SHP77 treated with DMSO at 0.1 percent for 48 hours (cell line): ENCODE measurements at places on chromosomes 12 and 14.

DNA sequence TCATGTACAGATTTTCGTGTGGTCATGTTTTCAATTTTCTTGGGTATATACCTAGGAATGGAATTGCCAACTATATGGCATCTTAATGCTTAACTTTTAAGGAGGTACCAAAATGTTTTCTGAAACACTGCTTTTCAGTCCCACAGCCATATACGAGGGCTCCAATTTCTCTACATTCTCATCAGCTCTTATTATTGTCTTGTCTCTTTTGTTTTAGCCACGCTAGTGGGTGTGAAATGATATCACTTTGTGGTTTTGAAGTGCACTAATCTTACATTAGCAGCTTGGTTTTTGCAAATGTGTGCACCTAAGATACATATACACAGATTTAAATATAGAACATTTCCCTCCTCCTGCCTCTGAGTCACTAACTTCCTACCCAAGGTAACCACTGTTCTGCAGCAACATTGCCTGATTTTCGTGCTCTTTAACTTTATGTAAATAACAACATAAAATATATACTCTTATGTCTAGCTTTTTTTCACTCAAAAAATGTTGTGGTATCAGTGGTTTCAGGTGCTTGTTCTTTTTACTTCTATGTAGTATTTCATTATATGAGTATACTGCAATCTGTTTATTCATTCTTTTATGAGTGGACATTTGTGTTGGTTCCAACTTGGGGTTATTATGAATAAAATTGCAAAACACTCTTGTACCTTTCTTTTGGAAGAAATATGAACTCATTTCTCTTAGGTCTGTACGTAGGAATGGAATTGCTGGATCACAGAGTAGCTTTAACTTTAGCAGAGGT lies 73.1 kb downstream of the ZFP36L1 start:
- no peak for DNase-seq

GRCh38 chr14:59349258-59349701 lies 115.9 kb downstream of the GPR135 start:
- DNase-seq: no peak

DNA sequence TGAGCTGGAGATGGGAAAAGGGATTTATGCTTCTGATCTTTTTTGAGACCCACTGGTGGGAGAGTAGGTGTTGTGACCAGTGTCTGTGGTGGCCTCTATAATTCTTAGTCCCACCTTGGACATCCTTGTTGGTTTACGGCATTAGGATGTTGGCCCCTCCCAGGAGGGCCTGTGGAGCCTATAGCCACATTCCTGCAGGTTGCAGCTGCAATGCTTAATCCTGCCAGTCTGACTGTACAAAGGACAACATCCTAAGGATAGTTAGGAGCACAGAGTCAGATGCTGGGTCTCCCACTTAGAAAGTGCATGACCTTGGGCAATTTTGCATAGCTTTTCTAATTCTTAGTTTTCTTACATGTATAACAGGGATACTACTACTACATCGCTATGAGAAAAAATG lies 150.9 kb upstream of the SLC38A2 start:
- no peak for DNase-seq

DNA sequence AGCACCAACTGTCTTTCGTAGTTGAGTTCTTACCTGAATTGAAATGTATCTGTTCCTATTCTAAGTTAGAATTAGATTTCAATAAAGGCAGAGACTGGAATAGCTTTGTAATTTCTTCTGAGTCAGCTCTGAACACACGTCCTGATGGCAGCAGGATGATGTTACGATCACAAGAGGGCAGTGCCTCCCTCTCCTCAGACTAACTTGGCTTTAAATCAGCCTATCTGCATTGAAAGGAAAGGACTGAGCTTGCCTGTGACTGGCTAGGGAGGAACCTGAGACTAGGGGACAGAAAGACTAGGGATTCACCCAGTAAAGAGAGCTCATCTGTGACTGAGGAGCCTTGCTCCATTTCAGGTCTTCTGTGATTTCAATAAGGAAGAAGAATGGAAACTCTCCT lies 323.7 kb upstream of the OR4E1 start:
- no peak for DNase-seq

DNA sequence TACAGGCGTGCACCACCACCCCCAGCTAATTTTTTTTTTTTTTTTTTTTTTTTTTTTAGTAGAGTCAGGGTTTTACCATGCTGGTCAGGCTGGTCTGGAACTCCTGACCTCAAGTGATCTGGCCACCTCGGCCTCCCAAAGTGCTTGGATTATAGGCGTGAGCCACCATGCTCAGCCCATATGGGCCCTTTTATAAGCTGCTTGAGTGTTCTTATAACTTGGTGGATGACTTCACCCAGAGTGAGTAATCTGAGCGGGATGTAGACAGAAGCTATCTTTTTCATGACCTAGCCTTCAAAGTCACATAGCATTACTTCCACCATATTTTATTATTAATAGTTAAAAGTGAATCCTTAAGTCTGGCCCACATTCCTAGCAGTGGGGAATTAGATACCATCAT lies 16.4 kb downstream of the BBOF1 start:
- no peak for DNase-seq

DNA sequence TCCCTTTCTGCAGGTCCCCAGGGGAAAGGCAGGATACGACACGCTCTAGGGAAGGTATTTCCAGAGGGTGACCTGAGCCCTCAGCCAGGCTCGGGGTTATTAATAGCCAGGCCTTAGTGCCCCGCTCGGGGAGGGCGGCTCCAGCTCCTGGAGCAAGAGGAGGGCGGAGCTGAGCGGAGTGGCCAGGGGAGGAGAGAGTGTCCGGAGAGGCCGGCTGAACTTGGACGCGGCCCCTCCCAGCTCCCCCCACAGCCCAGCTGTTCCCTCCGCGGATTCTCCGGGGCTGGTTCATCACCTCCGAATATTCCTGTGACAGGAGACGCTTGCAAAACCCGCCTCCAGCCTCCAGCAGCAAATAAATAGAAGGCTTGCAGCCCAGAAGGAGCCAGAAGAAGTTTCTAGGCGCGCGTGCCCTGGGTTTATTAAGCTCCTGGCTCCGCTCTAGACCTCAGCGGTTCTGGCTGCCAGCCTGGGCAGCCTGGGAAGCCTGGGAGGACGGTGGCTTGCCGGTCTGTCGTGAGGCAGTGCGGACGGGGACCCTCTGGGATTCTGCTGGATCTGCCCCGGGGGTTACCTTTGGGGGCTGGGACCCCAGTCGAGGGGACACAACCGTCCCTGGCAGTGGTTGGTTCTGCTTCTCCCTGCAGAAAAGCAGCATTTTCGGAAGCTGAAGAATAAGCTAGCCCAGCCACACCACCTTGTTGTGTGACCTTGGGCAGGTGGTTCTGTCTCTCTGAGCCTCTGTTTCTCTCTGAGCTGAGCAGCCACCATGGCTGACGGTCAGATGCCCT lies at the start of gene HSPB8:
HSPB8 (plus strand) TSS at position 388 of the 791 bp plus-strand sequence; CDS start at position 770, 382 bp downstream.
- peak; percentile 62 for DNase-seq

GRCh38 chr12:107760207-107760808 lies 629 bp downstream of the PRDM4 start:
- no peak for DNase-seq

- DNase-seq: no peak
Observed at GRCh38 chr12:53484686-53485575, 14.3 kb downstream of the MAP3K12 start.

DNA sequence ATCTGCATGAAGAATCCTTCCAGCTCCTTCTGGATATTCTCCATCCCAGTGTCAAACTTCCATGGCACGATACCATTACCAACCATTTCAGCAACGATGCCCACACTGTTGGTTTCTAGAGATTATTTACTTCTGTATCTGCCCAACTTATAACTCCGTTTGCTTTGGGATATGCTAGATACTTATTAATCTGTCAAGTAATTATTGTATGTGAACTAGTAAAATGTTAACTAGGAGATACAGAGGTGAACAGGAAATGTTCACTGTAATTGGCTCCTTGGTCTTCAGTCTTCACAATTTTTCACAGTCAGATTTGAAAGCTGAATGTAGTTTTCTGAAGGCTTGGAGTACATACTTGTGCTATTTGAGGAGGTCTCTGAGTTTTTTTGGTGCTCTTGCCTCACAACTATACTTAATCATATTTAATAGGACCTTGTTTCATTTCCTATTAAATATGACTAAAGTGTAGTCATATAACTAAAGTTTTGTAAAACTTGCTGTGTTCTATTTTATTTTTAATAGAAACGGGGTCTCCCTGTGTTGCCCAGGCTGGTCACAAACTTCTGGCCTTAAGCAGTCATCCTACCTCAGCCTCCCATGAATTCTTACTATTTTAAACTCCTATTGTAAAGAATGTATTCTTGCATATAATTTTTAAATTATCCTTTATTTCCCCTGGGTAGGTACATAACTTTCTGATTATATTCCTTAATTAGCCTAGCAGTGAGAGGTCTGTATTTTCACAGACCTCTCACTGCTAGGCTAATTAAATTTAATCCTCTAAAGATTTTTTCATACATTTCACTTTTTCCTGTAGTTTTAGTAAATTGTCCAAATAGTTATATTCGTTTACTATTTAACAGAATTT lies 79.7 kb downstream of the FGD4 start:
- no peak for DNase-seq

GRCh38 chr12:52089491-52089890 lies 10.0 kb downstream of the SMIM41 start:
- DNase-seq: no peak

- no peak for DNase-seq
Observed at GRCh38 chr14:90755661-90756304, 60.4 kb downstream of the TTC7B start.

GRCh38 chr14:99737451-99737951 lies 53.4 kb downstream of the CYP46A1 start:
- no peak for DNase-seq

GRCh38 chr14:51735851-51736250 lies 84.1 kb downstream of the FRMD6 start:
- DNase-seq: no peak

DNA sequence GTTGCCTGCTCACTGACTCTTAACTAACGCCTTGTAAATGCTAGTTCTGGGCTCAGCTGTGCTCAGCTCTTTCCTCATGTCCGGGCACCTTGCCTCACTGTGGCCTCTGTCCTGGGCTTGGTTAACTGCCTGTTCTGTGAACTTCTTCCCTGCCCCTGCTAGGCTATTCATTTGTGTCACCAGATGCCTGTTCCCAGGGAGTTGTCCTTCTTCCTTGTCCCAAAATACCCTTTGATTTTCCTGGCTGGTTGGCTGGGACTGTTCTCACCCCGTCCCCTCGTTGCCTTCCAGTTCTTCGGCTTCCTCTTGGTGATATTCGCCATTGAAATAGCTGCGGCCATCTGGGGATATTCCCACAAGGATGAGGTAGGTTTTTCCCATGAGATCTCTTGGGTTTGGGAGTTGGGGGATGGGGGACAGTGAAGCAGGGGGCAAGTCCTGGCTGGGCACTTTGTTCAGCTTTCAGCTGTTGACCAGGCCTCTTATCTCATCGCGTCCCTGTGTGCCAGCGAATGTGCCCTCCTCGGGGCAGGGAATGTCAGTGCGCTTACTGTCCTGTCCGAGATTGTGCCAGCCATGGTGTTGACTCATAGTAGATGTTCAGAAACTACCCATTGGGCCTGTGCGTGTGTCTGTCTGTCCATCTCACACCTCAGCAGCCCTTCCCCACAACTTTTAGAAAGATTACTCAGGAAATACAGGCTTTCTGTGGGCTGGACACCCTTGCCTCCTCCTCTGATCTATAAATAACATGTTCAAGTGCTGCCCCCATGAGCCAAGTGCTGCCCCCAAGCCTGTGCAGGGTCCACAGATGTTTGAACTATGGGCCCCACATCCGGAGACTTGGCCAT lies 33.1 kb downstream of the CD9 start:
- no peak for DNase-seq

- DNase-seq: peak; percentile 57
Observed at GRCh38 chr12:97404543-97404942, 58.1 kb upstream of the RMST start.

DNA sequence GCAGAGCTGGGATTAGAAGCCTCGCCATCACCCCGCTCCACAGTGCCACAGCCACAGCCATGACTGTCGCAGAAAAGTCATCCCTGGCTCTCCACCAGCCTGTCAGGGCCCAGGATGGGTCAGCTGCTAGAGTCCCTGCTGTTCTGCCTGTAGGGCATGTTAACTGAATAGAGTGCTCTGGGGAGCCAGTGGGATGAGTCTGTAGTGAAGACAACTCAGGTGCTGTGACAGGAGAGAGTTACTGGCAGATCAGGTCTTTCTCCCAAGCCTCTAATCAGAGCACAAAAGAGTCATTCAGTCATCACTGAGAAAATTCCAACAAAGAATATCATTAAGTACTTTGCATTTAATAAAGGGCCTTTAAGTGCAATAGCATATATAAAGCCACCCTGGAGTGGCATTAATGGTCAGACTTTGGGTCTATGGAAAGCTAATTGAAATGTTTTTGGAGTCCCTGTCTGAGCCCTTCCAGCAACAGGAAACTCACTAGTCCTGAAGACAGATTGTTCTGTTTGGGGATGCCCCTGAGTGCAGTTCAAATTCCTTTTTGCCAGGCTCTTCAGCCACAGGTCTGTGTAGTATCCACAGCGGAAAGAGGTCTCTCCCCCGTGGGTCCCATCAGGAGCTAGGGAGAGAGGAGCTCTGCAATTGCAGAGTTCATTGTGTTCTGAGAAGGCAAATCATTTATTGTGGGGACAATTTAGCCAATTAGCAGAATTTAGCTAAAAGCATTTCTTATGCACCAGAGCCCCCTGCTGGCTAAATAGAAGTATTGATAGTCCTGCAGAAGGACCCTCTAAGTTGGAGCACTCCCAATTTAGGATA lies 45.2 kb upstream of the C14orf132 start:
- peak; percentile 33 for DNase-seq

- no peak for DNase-seq
Observed at GRCh38 chr12:104790296-104791125, 167.6 kb downstream of the SLC41A2 start.

GRCh38 chr12:25925064-25925463 lies 33.4 kb upstream of the RASSF8 start:
- no peak for DNase-seq

DNA sequence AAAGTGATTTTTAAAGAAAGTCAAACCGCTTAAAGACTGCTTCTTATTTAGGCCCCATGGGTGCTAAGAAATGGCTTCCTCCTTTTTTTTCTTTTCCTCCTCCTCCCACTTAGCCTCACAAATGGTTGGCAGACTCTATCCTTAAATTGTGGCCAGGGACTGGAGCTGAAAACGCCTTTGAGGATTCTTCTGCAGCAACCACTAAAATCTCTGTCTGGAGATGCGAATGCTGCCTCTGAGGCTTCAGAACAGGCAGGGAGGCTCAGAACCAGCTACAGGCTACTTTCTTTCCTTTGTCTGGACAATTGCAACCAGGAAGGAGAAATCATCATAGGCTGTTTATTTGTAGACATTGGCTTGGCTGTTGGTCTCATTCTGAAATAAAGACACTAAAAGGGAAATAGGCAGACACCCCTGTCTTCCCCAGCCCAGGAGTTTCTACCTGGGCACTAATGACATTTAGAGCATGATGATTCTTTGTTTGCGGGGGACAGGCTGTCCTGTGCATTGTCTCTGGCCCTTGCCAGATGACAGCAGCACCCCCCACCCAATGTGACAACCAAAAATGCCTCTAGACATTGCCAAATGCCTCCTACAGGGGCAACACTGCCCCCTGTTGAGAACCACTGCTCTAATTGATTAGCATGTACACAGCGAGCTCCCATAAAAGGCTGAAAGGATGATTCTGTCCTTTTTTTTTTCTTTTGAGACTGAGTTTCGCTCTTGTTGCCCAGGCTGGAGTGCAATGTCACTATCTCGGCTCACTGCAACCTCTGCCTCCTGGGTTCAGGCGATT lies 50.3 kb downstream of the MAP1LC3B2 start:
- no peak for DNase-seq
